ENCODE measurements at places on chromosomes 16 and 17.

GRCh38 chr17:28071891-28072606 is 29.6 kb downstream of the NLK start:
- DNase-seq = no peak

DNA sequence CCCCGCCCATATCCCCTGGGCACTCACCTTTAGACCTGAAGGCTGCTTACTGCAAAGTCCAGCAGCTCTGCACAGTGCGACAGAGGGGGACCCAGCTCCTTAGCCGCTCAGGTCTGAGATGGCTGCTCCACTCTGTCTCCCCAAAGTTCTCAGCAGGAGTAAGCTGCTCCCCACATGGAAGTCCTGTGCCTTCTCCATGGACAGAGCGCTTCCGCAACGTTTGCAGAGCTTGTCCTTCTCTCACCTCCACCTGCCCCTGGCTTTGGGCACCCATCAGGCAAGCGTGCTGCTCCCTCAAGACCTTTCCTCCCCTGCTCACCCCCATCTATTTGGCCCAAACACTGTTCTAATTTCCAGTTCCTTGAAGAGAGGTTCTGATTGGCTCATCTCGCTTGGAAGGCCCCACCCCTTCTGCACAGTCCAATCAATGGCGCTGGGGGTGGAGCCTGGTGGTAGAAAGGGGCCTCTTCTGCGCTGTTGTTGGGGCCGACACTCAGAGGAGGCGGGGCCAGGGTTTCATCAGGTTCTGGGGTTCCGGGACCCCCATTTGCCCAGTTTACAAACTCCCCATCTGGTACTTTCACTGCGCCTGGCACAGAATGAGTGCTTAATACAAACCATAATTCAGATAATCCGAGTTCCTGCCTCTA is 137.2 kb downstream of the CYLD start:
- no peak for DNase-seq

- DNase-seq = no peak
These were observed at the start of gene ITGAE for GRCh38 chr17:3800362-3801271. Gene ITGAE, minus strand, starts transcription at chr17:3801188. Its CDS starts 44 bp downstream, at chr17:3801144.

GRCh38 chr17:38456031-38456815 is 28.0 kb downstream of the ARHGAP23 start:
- no peak for DNase-seq

DNA sequence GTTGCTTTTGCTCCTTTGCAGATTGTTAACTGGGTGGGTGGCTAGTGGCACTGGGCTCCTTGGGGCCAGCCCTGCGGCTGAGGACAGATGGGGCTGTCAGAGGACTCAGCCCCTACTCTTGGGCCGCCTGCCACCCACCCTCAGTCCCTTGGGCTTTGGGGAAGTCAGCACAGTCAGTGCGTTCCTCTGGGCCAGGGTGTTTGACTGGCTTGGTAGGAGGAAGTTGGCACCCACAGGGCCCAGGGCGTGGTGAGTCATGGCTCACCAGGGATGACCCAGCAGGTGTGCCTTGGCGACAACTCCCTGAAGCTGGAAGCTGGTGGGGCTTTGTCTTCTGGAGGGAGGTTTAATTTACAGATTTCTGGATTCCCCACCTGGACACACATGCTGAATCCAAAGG is 32.4 kb downstream of the HAPSTR1 start:
- no peak for DNase-seq

GRCh38 chr17:49637050-49637449 is 40.8 kb downstream of the SPOP start:
- DNase-seq = no peak

- DNase-seq = no peak
These were observed 65.3 kb downstream of the FOXL1 start for GRCh38 chr16:86643671-86644070.

DNA sequence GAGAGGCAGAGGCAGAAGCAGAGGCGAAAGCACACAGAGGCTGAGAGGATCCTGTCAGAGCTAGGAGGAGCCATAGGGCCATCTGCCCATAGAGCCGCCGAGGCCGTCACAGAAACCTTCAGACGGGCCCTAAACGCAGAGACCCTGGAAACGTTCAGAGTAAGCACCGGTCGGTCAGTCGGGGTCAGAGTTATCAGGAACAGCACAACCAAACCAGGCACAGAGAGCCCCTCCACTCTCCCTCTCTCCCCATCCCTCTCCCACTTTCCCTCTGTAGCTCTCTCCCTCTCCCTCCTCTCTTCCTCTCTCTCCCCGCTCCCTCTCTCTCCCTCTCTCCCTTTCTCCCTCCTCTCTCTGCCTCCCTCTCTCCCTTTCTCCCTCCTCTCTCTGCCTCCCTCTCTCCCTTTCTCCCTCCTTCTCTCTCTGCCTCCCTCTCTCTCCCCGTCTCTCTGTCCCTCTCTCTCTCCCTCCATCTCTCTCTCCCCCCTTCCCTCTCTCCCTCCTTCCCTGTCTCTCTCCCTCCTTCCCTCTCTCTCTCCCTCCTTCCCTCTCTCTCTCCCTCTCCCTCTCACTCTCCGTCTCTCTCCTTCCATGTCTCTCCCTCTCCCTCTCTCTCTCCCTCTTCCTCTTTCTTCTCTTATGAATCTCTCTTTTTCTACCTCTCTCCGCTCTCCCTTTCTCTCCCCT is 138.9 kb downstream of the C16orf95 start:
- peak; percentile 66 for DNase-seq

DNA sequence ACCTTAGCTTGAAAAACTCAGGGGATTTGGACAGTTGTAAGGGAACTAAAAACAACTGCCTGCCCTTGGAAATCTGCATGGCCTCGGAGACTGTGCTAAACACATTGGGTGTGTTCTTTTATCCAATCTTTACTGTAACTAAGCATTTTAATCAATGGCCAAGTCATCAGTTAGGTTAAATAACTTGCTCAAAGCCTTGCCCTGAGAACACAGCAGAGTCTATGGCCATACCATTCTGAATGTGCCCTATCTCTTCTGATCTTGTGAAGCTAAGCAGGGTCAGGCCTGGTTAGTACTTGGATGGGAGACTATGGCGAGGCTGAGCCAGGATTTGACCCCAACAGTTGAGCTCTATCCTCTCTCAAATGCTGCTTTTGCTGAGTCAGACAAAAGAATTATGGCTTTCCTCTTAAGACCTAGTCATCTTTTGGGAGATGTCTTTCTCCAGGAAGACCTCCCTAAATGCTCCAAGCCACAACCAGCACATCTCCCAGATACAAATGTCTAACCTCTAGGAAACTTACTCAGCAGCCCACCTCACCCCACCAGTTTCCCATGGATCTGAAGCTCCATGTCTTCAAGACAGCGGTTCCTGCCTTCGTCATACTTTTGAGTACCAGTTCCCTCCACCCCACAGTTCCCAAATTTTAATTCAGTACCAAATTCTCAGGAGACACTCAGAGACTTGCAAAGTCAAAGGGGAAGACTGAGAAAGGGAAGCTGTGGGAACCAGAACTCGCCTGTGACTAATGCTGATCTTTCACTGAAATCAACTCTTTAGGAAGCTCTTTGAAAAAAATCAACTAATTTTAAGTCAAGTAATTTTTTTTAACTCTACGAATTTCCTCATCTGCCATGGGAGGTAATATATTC is 336.1 kb downstream of the MAF start:
- DNase-seq = no peak

- no peak for DNase-seq
These were observed 3.7 kb upstream of the DNAI2 start for GRCh38 chr17:74270333-74270732.

DNA sequence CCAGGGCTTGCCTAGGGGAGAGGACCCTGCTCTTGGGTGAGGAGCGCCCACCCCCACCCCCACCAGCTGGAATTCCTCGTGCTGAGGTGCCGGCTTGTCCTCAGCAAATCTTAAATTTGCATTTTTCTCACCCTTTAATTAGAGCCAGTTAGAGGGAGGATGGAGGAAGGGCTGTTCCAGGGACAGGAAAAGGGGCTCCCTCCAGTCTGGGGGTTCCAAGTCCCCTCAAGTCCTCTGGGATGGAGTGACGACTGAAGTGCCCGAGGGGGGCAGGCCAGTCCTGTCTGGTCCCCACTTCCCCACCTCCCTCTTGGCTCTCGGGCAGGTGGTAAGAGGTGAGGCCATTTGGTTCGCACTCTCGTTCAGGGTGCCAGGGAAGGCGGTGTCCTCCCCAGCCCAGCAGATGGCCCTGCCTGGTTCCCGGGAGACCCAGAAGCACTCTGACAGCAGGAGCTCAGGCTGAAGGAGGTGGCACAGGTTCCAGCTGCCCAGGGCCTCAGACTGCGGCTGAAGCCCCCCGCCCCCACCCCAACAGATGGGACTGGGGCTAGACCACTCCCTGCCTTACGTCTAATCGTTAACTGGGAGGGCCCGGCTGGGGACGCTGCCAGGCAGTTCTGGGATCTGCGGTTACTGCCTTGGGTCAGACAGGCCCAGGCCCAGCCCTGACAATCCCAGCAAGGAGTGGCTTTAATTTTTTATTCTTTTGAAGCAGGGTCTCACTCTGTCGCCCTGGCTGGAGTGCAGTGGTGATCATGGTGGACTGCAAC is 2.2 kb downstream of the RAB26 start:
- no peak for DNase-seq

DNA sequence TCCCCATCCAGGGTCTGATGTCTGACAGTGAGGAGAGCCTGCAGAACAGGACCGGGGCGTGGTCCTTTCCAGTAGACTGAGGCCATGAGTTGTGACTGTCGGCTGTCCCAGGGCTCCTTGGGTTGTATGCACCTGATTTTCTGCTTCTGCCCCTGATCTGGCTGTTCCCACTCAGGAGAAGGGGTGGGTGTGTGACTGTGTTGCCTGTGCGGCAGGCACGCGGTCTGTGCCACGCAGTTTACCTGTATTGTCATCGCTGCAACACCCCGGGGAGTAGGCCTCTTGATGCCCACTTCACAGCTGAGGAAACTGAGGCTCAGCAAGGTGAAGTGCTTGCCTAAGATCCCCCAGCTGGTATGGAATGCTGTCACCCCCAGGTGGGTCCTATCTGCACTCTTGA is 1.4 kb downstream of the CRISPLD2 start:
- no peak for DNase-seq

DNA sequence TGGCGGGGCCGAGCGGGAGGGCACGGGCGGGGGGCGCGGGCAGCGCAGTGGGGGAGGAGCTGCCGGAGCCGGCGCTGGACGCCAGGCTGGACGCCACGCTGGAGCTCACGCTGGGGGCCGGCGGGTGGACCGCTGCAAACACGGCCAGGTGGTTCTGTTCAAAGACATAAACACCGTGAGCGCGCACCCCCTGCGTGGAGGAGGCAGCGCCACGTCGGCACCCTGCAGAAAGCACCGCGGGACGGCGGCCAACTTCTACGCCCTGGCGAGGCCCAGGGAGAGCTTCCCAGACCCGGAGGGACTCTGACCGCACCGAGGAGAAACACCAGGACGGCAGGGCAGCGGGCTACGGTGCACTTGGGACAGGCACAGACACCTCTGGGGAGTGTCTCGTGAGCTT is 29.3 kb downstream of the UNKL start:
- no peak for DNase-seq

DNA sequence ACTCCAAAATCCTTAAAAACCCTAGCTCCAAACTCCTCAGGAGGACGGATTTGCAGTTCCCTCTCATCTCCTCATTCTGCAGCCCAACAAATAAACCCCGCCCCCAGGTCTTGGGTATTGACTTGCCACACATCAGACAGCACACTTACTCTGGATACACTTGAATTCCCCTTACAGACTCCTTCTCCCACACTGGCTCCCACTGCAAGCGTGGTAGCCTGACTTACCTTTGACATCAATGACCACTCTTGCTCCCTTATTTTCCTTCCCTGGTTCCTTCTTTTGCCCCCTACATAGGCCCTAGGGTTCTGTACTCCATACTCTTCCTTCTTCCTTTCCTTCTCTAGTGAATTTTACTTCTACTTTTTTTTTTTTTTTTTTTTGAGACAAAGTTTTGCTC is 7.5 kb downstream of the RFFL start:
- DNase-seq = peak; percentile 6

- DNase-seq = no peak
These were observed 440.3 kb upstream of the MAF start for GRCh38 chr16:80040814-80041213.

DNA sequence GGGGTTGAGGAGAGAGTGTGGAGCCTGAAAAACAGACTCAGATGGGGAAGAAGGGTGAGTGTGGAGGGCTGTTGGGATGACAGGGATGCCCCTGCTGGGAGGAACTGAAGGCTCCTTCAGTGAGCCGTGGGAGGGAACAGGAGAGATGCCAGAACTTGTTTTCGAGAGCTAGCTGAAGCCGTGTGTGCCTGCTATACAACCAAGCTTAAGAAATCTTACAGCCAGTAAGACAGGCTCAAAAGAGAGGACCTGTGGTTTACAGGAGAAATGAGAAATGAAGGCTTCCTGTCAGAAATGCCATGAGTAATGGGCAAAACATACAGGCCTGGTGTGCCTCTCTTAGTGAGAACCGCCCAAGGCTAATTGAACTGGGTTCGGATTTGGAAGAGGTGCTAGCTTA is 99.6 kb downstream of the SPACA3 start:
- DNase-seq = no peak

GRCh38 chr16:83967091-83967490 is 953 bp upstream of the NECAB2 start:
- DNase-seq = no peak

- no peak for DNase-seq
These were observed 502.8 kb upstream of the GOT2 start for GRCh38 chr16:59236804-59237458.

- DNase-seq = no peak
These were observed 11.0 kb downstream of the NPTX1 start for GRCh38 chr17:80465327-80465974.

DNA sequence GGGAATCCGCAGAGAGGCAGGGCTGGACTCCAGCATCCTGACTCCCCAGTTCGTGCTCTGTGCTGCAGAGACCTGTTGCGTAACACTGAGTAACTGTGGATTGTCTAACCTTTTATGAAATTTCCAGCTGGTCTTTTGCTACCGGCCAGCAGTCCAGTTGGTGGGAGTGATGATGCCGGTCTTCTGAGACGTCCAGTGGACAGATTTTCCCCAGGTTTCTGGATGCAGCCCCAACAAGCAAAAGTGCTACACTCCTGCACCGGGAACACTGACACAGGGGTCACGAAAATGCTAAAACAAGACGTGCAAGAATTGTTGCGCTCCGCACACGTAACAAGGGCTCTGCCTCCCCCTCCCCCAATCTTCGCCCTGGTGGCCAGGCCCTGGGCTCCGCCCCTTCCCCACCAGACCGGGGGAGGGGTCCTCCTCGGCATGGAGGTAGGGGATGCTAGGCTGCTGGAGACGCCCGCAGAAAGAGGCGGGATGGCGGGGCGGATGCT is 701 bp upstream of the MRC2 start:
- DNase-seq = no peak
